ENCODE measurements at places on chromosomes 3 and 15.

- peak; percentile 80 for DNase-seq
Observed at GRCh38 chr15:40470423-40471104, at the start of gene CHST14. Gene CHST14, plus strand, starts transcription at chr15:40470984. Its CDS starts 230 bp downstream, at chr15:40471214.

DNA sequence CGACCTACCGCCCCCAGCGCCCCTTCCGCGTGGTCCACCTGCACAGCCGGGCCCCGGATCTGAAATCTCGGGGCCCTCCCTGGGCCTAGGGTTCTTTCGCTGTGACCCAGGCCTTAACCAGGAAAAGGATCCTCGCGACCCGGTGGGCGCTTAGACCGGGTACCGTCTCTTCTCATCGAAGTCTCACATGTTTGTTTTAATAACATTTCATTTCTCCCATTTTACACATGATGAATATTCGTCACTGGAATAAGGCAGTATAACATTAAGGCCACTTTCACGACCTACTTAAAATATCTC lies 277 bp upstream of the DALRD3 start:
- DNase-seq: no peak

- DNase-seq: no peak
Observed at GRCh38 chr3:52441091-52441771, 3.7 kb downstream of the SEMA3G start.

DNA sequence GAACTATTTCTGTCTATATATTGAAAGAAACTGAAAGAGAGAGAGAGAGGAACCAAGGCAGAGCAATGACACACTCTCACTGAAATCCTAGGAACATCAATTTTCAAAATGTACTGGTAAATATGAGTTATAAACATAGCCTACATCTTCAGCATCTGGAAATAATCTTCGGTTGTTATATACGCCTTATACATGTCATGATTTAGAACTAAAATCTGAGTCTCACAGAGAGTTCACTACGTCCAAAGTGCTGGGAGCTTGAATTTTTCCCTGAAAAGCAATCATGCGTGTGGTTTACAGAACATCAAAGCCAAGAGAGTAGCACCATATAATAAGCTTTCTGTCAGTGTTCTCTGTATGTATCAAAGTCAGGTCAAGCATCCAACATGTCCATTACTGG lies 420.0 kb upstream of the CBLB start:
- DNase-seq: no peak

- peak; percentile 5 for DNase-seq
Observed at GRCh38 chr3:116614795-116615362, 94.7 kb upstream of the TUSC7 start.

- DNase-seq: peak; percentile 65
Observed at GRCh38 chr3:105906836-105907235, 38.0 kb upstream of the CBLB start.

DNA sequence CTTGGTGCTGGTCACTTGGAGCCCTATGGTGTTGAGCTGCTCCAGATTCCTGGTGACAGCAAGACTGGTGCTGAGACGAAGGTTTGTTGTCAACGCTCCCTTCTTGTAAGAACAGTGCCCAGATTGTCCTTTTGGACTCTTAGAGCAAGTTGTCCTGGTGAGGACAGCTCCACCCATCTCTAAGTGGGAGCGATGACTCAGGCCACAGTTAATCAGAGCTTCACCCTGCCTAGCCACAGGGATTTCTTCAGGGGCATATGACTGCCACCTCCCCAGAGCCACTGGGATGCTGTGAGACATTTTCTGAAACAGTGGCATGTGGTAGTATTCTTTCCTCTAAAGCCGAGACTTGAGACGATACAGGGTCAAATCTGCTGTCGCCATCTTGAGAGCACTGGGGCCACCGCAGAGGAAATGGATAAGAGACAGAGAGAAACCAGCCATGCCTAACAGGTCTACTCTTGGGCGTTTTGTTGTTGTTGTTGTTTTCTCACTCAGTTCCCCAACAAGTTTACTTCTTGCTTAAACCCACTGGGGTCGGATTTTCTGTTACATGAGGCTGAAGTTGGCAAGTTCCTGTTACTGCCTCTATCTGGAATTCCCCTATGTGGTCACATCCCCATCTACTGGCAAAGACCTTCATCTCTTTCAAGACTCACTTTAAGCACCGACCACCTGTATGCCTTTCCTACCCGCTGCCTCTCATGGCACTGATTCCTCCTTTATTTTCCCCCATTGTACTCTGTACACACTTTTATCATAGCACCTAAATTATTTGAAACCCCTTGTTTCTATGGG lies 16.0 kb upstream of the PCOLCE2 start:
- DNase-seq: peak; percentile 61

DNA sequence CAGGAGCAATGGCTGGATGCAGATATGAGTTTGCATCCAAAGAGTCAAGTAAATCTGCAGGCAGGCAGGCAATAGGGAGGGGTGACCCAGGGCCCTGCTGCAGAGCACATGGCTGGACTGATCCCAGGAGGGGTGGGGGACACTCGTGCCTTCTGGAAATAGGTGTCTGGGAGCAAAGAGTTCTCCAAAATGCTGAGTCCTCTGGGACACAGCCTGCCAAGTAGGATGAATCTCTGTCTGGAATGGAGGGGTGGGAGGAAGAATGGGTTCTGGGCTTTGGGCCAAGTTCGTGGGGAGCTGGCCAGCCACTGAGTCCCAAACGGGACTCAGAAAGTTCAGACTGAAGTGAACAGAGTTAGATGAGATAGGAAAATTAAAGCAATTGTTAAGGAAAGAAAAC lies 214.5 kb downstream of the MTHFS start:
- DNase-seq: peak; percentile 90

GRCh38 chr15:77411619-77411976 lies 8.3 kb downstream of the PEAK1 start:
- DNase-seq: no peak

- DNase-seq: no peak
Observed at GRCh38 chr15:91148243-91148642, 48.2 kb downstream of the SV2B start.

- DNase-seq: no peak
Observed at GRCh38 chr3:76043746-76044145, 258.4 kb upstream of the ZNF717 start.

Measured in AG08395 (cell line).